ENCODE measurements at places on chromosomes 2 and 18. TPM values are rescaled to one million over a fixed set of nuclear protein-coding genes. Genes with fewer than 3 reads are reported as not detected.

Gene MARCO
- 0.36 TPM for total RNA-seq

Gene MYOM1
- 0.19 TPM for total RNA-seq

Gene SKA1
- 11.7 TPM for total RNA-seq

Gene ARHGEF33
- total RNA-seq, result not detected

Gene GAL3ST2
- 0.13 TPM for total RNA-seq

Gene FTCDNL1
- 2.9 TPM for total RNA-seq

Gene ANKMY1
- 9.7 TPM for total RNA-seq

Gene MATN3
- total RNA-seq, result 11.4 TPM

Gene PIAS2
- 8.6 TPM for total RNA-seq

Gene MYL1
- not detected for total RNA-seq

Gene TXNDC2
- 0.08 TPM for total RNA-seq

Gene COL4A4
- total RNA-seq, result 2.4 TPM

Gene SEMA4F
- 12.2 TPM for total RNA-seq

Gene REEP1
- total RNA-seq, result 1.1 TPM

Gene SLC14A1
- not detected for total RNA-seq

Gene SPDYA
- 0.15 TPM for total RNA-seq

Gene MAP3K19
- total RNA-seq, result not detected

Gene TTN
- under 0.01 TPM for total RNA-seq

Gene RESP18
- total RNA-seq, result not detected

Gene CTNNA2
- 0.14 TPM for total RNA-seq

Gene RGPD4
- 0.07 TPM for total RNA-seq

Gene SGPP2
- total RNA-seq, result 0.55 TPM

Gene SPEG
- total RNA-seq, result 5.4 TPM

Gene MYO5B
- total RNA-seq, result 8.9 TPM

Gene LIPG
- total RNA-seq, result 0.34 TPM

Gene IL36A
- not detected for total RNA-seq

Gene TGFA
- 5.0 TPM for total RNA-seq

Gene ARHGAP15
- total RNA-seq, result not detected

Gene TCF23
- total RNA-seq, result not detected

Gene EML4
- 30.8 TPM for total RNA-seq

Gene LRRC30
- total RNA-seq, result not detected

Gene ACMSD
- total RNA-seq, result not detected

Gene CNDP1
- total RNA-seq, result not detected

Gene SAG
- not detected for total RNA-seq

Gene PPP1CB
- 114 TPM for total RNA-seq

Gene RNASEH1
- total RNA-seq, result 50.0 TPM

Gene KCNIP3
- 1.5 TPM for total RNA-seq

Gene TEX44
- total RNA-seq, result not detected

Gene TNFAIP6
- total RNA-seq, result 1.2 TPM

Gene C1QL2
- total RNA-seq, result 0.29 TPM

Gene ZNF521
- not detected for total RNA-seq

Gene GPR45
- total RNA-seq, result not detected

Measured in A549 treated with GW870086 at 1 μM for 4 hours (cell line).